GM12865 (cell line): ENCODE measurements at places on chromosomes 1 and 21.
A peak's percentile ranks its signal among the peaks of the same experiment; 100 is the strongest.

DNA sequence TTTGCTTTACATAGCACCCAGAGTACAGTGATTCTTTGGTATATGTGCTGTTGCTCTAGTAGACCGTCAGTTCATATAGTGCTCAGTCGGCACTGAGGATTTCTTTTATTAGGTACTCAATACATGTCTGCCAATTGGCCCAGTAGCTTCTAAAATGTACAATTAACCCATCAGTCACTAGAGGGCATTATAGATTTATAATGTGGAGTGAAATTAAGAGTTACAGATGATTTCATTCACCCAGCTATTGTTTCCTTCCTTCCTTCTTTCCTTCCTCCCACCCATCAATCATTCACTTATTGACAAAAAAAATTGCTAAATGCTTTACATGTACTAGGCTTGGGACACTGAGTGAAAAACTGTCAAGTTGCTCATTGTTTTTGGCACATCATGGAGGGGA lies 263.6 kb upstream of the USP24 start:
- peak; percentile 11 for DNase-seq

- no peak for DNase-seq
These were observed 44.3 kb upstream of the BATF3 start for GRCh38 chr1:212743901-212744475.

GRCh38 chr1:201681375-201681774 lies 142.4 kb downstream of the NAV1 start:
- no peak for DNase-seq

- DNase-seq, result no peak
These were observed 74.9 kb downstream of the CAPZB start for GRCh38 chr1:19410393-19410792.

- no peak for DNase-seq
These were observed 99.5 kb downstream of the LACTBL1 start for GRCh38 chr1:22872981-22873664.

DNA sequence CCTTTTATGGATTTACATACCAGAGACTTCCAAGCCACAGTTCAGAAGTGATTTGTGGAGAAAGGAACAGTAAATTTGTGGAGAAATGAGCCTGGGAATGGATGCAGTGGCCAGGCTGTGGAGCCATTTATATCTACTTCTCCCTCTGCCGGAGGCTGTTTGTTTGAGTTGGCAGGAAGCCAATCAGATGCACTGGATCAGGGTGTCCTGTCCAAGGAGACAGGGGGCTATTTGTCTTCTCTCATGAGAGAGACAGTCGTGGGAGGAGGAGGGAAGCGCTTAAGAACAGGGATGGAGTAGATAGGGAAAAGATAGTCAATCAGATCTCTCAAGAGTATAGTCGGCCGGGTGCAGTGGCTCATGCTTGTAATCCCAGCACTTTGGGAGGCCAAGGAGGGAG lies 2.8 kb upstream of the HAPLN2 start:
- DNase-seq, result no peak

DNA sequence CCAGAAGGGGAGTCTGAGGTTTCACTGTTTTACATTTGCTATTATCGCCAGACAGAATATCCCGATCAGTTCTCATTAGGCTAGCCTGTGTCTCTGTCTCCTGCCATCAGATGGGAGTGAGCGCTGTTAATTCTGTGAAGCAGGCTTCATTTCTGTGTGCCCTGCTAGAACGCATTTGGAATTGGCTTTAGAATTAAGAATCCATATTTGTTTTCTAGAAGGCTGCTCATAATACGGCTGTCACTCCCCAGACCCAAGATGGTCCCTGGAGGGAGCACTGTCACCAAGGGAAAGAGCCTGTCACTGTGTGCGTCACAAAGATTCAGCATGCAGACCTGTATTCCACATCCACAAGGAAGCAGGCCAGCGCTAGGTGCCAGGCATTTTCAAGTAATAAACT lies 49.2 kb downstream of the CASQ2 start:
- DNase-seq, result no peak

DNA sequence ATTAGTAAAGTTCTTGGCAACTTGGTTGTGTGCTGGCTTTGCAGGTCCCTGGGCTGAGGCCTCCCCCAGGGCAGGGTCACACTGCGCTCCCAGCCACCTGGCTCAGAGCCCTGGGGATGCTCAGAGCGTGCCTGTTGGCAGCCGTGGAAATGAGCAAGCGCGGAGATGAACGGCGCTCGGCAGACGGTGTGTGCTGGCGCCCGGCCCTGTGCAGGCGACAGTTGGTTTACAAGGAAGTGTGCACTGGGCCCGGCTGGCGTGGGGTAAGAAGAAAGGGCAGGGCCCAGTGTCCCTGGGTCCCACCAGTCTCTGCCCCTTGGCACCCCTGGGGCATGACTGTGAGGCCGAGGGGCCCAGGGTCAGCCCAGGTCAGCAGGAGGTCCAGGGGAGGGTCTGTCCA lies 25.7 kb upstream of the PEX10 start:
- DNase-seq, result no peak

DNA sequence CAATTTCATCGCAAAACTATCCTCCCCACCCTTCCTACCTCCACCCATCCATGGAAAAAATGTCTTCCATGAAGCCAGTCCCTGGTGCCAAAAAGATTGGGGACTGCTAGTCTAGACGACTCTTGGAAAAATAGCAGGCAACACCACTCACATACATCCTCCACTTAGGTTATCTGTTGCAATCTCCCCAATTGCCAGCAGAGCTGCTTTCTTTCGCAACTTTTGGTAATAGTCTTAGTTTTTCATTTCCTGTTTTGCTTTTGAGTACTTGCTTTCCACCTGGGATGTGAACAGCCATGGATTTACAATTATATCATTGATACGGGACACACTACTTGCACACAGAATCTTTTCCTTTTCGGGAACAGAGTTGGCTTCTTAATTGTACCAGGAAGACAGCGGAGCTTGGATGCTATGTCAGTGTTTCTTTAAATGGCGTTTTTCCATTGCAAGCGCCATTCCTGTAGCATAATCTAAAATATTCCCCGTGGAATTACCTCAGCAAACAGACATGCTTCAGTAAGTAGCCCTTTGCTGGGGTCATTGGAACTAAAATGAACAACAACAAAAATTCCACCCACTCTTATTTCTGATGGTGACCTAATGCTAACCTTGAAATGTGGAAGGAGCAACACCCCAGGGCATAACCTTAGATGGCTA lies 183.3 kb upstream of the ADGRL2 start:
- DNase-seq, result no peak

GRCh38 chr21:40587736-40588346 lies 259.1 kb downstream of the DSCAM start:
- no peak for DNase-seq

- DNase-seq, result no peak
These were observed 30.8 kb downstream of the IGSF5 start for GRCh38 chr21:39775816-39776215.

- no peak for DNase-seq
These were observed at the start of gene FNDC10 for GRCh38 chr1:1599935-1600860. TSS of gene FNDC10 (minus strand) at chr1:1600135. CDS start at chr1:1600015, 120 bp downstream.

GRCh38 chr1:42750041-42750440 lies 10.0 kb upstream of the CLDN19 start:
- no peak for DNase-seq

DNA sequence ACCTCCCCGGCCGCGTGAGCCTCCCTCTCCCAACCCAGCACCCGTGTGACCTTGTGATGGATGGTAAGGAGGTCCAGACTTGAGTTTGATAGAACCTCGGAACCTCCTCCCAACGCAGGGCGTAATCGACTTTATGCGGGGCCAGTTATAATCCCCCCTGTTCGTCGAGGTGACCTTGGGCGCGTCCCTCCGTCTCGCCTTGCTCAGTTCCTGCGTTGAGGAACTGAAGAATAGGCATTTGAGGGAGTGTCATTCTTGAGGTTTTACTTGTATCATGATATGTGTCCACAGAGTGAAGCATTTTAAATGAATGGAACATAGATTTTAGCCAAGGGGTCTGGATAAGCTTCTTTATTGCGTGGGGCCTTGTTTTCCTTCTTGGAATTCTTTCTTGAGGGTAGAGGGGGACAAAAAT lies 433 bp downstream of the TIMM17A start:
- DNase-seq, result no peak

- DNase-seq, result no peak
These were observed 8.3 kb upstream of the CYP4B1 start for GRCh38 chr1:46790446-46791101.

- no peak for DNase-seq
These were observed at the start of gene REG4 for GRCh38 chr1:119811387-119811786. TSS of gene REG4 (minus strand) at chr1:119811460. CDS start at chr1:119808769, 2,691 bp downstream.

DNA sequence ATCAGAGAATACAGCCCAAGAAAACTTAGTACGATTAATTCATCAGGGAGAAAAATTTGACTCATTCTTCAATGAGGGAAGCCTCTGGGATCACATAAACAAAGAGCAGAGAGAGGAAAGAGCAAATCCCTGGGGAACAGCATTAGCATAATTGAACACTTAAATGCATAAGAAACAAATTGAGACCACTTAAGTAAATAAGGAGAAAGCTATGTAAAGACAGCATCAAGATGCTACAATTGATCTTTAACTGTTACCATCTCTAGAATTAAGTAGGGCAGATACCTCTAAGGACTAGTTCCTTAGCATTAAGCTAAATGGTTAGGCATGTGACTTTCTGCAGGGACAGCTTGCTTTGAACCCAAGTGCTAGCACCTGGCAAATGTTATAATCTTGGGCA lies 265.1 kb upstream of the NEGR1 start:
- no peak for DNase-seq

DNA sequence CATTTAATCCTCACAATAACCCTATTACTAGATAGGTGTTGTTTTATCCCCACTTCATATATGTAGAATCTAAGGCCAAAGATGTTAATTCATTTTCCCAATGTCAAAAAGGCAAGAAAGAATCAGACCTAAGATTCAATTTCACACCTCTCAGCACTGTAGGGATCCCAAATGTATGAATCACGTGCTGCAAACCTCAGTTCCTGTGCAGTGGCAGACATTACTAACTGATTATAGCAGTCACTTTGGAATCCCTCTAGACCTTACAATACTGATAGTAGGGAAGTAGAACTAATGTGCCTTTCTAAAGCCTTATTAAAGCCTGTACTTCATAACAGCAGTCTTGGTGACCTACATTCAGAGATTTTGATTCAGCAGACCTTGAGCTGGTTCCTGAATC lies 2.3 kb downstream of the C1orf87 start:
- DNase-seq, result no peak

GRCh38 chr1:147673406-147673805 lies 3.1 kb upstream of the ACP6 start:
- DNase-seq, result no peak

DNA sequence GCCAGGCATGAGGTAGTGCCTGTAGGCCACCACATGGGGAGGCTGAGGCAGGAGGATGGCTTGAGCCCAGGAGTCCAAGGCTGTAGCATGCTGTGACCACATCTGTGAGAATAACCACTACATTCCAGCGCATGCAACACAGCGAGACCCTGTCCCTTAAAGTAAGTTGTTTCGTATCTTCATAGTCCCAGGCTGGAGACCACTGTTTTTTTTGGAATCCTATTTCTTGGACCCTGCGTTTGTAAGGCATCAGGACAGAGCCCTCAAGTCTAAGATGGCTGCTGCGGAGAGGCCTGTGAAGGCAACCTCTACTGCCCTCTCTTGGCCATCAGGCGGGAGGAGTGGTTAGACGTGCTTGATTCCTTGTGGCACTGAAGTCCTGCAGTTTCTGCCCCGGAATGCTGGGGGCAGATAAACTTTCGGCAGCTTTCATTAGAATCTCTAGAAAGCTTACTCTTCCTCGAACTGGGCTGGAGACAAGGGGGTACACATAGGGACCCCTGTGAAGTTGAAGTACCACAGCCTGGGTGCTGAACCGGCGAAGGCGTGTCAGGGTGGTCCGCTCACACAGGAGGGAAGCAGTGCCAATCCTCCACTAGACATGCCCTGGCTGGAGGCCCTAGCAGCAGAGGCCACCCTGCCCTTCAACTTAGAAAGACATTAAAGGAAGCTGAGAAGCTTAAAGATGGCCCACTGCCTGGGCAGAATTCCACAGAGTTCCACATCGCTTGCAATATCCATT lies 36.6 kb downstream of the RABIF start:
- DNase-seq, result peak; percentile 51

DNA sequence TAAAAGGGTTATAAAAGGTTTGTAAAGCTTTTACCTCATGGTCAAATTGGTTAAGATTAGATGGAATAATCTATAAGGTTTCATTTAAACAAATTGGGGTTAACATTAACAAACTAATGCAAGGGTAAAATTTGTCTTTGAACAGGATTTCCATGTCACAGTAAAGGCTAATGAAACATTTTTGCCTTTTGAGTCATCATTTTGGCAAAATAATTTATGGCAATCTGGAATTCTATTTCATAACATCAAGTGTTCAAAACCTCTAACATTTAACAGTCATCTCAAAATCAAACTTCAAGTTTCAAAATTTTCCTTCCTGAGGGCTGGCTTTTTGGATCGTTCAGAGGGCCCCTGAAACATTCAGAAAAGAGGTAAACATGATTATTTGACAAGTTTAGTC lies 6.6 kb upstream of the CD46 start:
- DNase-seq, result no peak

- peak; percentile 54 for DNase-seq
These were observed 51.8 kb upstream of the H6PD start for GRCh38 chr1:9182784-9183257.

DNA sequence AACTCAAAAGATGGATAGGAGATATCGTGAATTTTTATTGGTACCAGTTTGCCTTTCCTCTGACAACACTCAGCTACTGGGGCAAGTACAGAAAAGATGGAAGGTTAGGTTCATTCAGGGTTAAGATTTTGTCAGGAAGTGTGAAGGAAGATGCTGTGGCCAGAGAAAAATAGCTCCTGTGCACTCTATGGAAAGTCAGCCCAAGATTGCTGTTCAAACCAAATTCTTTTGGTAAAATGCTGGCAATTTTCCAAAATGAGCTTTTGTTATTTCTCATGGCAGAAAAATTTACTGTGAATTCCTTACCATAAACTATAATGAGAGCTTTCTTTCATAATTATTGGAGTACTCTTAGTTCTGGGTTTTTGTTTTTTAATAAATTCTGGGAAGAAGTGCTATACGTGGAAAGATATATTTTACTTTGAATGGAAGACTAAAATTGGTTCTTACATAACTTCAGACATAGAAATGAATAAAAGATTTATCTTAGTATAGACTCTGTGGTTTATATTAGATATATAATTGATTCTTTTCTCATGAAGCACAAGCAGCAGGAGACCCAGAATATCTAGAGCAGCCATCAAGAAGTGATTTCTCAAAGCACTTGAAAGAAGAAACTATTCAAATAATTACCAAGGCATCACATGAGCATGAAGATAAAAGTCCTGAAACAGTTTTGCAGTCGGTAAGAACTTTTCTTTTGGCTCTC lies 112.2 kb downstream of the USP25 start:
- no peak for DNase-seq

DNA sequence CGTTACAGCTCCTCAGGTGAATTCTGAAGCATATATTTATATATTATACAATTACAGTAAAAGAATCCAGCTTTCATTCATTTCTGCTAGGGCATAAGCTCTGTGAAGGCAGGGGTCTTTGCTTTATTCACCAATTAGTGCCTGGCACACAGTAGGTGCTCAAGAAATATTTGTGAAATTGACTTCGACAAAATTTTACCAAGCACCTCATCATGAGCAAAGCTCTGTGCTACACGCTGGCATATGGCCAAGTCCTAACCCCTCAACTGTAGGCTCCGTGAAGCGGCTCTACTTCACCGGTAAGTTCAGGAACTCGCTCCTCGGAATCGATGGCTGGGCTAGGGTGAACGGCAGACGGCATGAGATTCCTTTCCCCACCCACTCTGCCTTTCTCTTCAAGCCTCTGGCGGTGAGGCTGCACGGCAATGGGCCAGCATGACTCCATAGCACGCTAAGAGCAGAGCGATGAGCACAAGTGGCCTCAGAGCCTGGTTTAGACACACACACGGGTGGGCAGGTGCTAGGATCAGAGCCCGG lies 8.7 kb downstream of the C1orf174 start:
- DNase-seq, result no peak
